ENCODE measurements at places on chromosomes 5 and 9.

DNA sequence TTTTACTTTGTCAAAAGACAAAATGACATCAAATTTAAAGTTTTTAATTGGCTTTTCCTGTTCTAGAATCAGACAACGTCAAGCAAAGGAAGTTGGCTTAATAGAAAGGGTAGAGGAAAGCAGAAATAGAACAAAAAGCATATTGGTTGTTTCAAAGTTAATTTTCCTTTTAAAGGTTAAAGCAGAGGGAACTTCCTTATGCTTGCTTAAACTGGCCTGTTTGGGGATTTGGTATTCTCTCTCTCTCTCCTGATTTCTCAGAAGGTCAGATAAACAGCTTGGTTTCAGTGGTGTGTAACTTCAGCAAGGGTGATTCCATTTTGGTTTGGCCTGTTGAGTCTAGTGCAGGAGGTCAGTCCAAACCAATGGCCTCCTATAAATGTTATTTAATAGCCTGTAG, 127.1 kb downstream of the SMARCA2 start:
- DNase-seq, result no peak

- DNase-seq, result no peak
Measured at GRCh38 chr5:124195411-124195810, 551.0 kb downstream of the ZNF608 start.

DNA sequence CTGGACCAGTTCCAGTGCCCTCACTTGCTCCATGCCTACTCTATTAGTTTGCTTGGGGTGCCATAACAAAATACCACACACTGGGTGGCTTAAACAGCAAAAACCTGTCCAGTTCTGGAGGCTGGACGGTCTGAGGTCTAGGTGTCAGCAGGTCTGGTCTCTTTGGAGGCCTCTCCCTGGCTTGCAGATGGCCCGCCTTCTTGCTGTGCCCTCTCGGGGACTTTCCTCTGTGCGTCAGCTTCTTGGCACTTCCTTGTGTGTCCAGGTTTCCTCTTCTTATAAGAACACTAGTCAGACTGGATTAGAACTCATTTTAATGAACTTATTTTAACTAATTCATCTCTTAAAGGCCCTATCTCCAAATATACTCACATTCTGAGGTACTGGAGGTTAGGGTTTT, 97.2 kb downstream of the CARTPT start:
- DNase-seq, result no peak

- DNase-seq, result no peak
Measured at GRCh38 chr9:126000731-126001580, 253.8 kb downstream of the PBX3 start.

DNA sequence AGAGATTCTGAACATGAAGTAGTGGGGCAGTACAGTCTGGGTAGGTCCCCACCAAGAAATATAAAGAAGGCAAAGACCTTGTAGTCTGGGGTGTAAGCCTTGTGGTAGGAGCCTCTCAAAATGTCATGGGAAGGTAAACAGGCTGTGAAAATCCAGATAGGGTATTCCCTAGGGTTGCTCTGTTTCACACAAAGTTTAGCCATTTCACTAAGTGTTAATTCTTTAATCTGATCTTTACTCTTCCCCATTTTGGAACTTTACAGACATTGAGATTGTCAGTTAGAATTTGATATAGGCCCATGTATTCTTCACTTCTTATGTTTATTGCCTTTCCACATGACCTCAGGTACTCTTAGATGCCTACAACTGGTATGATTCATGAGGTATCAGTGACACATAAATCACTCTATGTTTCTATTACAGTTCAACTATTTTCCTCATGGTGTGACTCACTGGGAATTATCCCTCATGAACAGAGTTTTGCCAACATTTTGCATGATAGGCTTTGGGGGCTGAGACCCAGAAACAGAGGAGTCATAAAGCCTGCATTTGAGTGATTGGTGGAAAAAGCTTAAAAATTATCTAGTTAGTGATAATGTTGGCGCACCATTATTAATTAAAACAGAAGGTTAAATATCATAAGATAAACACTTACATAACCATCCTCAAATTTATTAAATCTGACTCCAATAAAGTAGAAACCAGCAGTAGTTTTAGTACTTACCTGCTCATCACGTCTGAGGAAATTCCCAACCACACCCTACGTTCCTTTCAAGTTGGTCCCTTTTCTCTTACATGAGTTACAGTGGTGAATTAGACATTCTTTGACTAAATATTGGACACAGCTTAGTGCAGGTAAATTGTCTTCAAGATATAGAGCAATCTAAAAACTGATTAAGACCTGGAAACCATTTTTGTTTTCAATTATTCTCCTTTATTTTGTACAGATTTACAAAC, 399.8 kb upstream of the MEF2C start:
- no peak for DNase-seq

DNA sequence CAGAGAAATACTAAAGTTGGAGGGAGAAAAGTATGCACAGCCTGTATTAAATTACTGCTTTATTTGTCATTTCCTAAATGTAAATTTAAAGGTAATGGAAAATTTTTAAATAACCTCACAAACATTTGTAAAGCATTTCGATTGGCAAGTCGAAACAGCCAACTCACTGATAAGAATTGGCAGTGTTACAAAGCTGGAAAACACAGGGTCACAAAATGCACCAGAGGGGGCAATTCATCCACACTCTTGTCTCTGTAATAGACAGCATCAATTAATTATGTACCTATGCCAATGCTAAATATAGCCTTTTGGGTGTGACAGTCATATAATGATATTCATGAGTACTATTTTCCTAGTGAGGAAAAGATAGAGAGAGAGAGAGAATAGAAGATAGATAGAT, 140.6 kb upstream of the PRLR start:
- DNase-seq, result no peak

GRCh38 chr9:93071464-93071863, 13.0 kb downstream of the SUSD3 start:
- DNase-seq, result no peak

- DNase-seq, result no peak
Measured at GRCh38 chr5:52648726-52649125, 139.0 kb upstream of the ITGA1 start.

DNA sequence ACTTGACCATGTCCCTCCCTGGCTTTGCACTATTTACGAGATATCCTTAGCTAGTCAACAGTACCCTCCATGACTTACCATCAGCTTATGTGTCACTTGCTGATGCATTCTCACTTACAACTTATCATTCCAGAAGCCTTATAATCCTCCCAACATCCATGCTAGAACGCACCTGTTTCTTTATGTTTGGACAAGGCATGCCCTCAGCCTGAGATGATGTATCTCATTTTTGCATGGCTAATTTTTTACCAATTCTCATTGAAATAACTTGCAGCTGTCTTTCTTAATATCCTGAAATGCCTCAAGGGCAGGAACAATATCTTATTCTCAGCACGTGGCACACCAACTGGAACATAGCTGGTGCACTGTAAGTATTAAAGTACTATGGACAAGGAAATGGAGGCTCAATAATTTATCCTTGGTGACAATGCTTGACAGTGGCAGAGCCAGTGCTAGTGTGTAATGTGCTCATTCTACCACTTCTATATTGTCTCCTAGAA, 281.6 kb downstream of the SLF1 start:
- DNase-seq, result no peak

DNA sequence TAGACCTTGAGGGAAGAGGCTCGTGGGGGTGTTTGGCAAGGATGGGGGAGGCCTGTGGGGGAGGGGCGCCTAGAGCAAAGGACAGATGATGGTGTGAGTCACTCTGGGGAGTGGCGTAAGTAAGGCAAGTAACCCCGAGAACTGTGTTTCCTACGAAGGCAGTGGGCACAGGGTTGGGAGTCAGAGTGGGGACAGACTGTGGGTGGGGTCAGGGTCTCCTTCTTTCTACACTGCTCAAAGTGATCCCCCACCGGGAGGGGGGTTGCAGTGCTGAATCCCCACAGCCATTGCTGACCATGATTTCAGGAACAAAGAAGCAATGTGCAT, 136.8 kb downstream of the TENT4A start:
- no peak for DNase-seq

- DNase-seq, result no peak
Measured at GRCh38 chr5:132489051-132489770, 1.4 kb downstream of the IRF1 start.

- no peak for DNase-seq
Measured at GRCh38 chr5:146574713-146575112, 58.7 kb upstream of the GPR151 start.

DNA sequence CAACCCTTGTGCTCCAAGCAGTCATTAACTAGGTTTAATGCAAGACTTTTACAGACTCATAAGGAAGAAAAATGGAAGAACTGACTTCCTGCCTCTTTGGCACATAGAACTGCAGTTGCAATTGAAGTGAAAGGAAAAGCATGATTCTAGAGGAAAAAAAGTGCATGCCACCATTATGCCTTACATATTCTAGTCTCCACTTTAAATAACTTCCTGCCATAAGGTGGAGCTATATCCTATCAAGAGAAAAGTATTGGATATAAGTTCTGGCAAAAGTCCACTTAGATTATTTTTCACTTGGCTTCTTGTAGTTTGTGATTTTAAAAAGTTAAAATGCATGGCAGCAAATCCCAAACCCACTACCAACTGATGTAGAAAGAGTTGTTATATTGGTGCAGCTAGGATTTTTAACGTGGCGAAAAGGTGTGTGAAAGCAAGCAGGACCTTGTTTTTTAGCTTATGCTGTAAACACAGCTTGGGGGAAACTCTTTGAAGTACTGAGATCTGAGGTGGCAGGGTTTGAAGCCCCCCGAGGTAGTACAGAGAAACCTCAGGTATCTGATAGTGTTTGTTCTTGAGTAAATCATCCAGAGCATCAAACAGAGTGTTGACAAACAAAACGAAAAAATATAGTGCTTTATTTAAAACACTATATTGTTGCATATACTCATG, 117.9 kb downstream of the ANXA1 start:
- DNase-seq, result no peak

- no peak for DNase-seq
Measured at GRCh38 chr5:82480331-82480730, 202.2 kb upstream of the RPS23 start.

GRCh38 chr9:97557606-97558095, 56.2 kb downstream of the TMOD1 start:
- no peak for DNase-seq

- no peak for DNase-seq
Measured at GRCh38 chr9:75589497-75589896, 301.0 kb upstream of the PCSK5 start.

DNA sequence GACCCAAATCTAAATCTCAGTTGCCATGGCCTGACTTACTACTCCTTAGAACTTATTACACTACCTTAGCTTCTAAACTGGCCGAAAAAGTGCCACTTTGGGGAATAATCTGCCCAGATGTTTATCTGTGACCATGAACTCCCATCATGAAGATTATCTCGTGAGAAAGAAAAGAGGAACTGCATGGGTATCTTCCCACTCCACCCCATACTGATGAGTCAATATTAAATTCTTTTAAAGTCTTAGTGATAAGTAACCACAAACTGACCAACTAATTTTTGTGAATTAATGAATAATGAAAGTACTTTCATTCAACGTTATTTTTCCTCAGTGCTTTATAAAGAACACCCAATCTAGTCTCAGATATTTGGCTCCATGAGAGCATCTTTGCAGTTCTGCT, 493.5 kb downstream of the EBF1 start:
- no peak for DNase-seq

GRCh38 chr9:107190936-107191290, 92.2 kb upstream of the RAD23B start:
- DNase-seq, result no peak

GRCh38 chr5:56506211-56506965, 273.3 kb upstream of the ANKRD55 start:
- DNase-seq, result no peak

- DNase-seq, result no peak
Measured at GRCh38 chr9:95506428-95506677, 10.4 kb downstream of the PTCH1 start.

GRCh38 chr5:77064040-77064439, 23.0 kb downstream of the ZBED3 start:
- DNase-seq, result no peak

- no peak for DNase-seq
Measured at GRCh38 chr5:124309241-124309980, 437.0 kb downstream of the ZNF608 start.

GRCh38 chr9:126509718-126510117, 104.0 kb upstream of the LMX1B start:
- no peak for DNase-seq

- peak; percentile 70 for DNase-seq
Measured at GRCh38 chr5:177447066-177447610, 524 bp downstream of the PRR7 start.

DNA sequence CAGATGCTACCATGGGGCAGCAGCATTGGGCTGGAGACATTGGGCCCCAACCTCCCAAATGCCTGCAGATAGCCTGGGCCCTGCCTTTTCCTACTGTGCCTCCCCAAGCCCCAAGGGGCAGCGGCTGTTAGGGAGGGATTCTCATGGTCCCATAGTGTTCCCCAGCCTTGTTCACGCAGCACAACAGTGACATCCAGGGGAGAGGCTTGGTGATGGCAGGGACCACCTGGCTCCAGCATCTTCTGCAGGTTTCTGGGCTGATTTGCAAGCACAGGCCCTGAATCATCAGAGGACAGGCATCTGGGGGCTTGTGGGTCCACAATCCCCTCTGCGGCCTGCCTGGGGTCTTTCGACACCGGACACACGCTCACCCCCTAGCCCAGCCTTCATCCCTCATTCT, 354.6 kb downstream of the SLIT3 start:
- no peak for DNase-seq

DNA sequence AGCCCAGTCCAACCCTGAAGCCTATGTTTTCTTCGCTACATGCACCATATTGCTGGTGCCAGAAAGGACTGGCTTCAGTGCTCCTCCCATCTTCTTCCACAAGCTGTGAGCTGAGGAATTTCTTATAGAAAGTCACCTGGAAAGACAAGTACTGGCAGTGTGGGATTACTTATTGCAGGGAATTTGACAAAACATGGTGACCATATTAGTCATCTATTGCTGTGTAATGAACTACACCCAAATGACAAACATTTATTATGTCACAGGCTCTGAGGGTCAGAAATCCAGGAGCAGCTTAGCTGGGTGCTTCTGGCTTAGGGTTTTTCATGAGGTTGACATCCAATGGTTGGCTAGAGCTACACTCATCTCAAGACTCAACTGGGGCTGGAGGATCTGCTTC, 75.5 kb downstream of the ENTREP1 start:
- DNase-seq, result no peak

GRCh38 chr9:74369844-74370243, 127.3 kb upstream of the RORB start:
- no peak for DNase-seq

- DNase-seq, result no peak
Measured at GRCh38 chr9:19451240-19452087, 42.7 kb downstream of the ACER2 start.

DNA sequence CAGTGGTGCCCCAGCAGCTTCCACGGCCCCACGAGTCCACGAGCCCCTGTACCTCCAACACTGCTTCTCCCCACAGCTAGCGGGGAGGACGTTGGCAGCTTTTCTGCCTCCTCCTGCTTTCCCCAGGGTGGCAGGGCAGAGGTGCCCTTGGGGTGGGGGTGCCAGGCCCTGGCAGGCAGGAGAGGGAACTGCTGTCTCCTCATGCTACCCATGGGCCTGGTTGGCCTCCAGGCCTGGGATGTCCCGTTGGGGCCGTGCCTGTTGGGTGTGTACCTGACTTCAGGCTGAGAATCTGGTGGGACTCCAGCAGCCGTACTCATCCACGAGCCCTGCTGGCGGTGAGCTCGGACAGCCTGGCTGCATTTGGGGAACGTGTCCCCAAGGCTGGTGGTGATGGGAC, 27.3 kb downstream of the RXRA start:
- no peak for DNase-seq

- no peak for DNase-seq
Measured at GRCh38 chr5:179375831-179376365, 30.6 kb upstream of the ADAMTS2 start.

Measured in effector memory CD4-positive, alpha-beta T cell (primary cell).